Left ventricle myocardium superior (tissue), 1 donor: ENCODE measurements at places on chromosomes 12 and 14.

- no peak for DNase-seq
Measured at GRCh38 chr12:113452458-113452857, 19.2 kb downstream of the LHX5 start.

- no peak for DNase-seq
Measured at GRCh38 chr14:40447017-40447416, 1014.8 kb upstream of the FBXO33 start.

- peak; percentile 67 for DNase-seq
Measured at GRCh38 chr12:113424915-113425823, 3.0 kb downstream of the SDSL start.

- peak; percentile 74 for DNase-seq
Measured at GRCh38 chr12:68538726-68539614, 71.7 kb upstream of the RAP1B start.

DNA sequence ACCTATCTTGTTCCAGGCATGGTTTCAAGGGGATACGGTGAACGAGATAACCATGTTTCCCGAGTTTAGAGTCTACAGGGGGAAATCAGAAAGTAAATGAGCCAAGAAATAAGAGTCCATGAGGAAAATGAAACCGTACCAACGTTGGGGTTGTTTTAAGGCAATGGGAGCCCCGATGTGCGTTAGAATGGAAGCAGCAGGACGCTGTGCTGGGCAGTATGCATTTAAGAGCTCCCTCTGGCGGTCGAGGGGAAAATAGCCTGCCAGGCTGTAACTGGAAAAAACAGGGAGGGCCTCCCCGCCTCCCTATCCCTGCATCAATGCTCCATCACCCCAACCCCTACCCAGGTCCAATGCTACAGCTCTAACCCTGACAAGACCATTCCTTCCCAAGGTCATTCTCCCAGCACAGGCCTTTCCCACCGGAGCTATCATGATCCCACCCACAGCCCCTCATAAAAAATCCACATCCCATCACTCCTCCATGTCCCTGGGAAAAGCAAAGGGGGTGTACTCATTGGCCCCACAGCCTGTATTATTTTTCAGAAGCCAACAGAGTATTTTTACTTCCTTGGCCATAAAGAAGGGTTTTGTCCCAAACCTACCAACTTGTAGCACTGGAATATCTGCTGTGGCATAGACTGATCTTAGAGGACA lies 226.3 kb upstream of the NOS1 start:
- peak; percentile 54 for DNase-seq

- DNase-seq = peak; percentile 28
Measured at GRCh38 chr12:59733200-59733599, 137.4 kb downstream of the SLC16A7 start.

DNA sequence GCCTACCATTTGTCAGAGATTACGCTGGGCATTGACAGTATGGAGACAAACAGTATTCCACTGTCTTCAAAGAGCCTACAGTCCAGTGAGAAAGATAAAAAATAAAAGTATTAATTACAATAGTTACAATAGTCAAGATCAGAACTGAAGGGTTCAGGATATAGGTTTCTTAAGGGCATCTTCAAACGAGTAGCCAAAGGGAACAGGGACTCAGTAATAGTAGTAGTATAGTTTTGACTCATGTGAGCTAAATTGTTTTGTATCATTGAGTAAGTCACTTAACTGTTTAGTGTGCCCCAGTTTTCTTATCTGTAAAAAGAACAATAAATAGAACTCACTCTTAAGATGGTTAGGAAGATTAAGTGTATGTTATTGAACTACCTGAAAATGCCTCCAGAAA lies 123.6 kb downstream of the METTL25 start:
- DNase-seq = no peak

DNA sequence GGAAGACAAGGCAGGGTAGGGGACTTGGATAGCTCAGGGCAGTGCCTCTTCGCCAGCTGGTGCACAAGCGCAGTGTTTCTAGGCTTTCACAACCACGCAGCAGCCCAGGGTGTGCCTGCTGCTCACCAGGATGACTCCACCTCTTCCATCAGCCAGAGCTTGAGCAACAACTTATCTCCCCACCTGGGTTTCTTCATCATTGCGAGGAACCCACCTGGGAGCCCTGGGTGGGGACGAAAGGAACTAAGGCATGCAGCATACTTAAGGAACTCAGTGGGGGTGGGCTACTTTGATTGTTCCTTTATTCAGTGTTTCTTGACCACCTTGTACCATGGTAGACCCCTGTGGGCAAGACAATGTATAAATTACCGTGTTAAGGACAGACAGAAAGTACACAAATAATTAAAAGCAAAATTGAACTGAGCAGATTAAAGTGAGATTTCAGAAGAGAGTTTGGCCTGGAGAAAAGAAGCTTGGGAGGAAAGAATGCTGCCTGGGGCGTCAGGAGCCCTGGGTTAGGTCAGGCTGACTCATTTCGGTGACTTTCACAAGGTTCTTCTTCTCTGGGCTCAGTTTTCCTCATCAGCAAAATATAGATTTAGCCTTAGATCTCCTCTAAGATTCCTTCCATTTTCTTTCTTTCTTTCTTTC lies 22.9 kb downstream of the KRT18 start:
- no peak for DNase-seq

GRCh38 chr14:41303506-41303905 lies 303.2 kb upstream of the LRFN5 start:
- DNase-seq = no peak

DNA sequence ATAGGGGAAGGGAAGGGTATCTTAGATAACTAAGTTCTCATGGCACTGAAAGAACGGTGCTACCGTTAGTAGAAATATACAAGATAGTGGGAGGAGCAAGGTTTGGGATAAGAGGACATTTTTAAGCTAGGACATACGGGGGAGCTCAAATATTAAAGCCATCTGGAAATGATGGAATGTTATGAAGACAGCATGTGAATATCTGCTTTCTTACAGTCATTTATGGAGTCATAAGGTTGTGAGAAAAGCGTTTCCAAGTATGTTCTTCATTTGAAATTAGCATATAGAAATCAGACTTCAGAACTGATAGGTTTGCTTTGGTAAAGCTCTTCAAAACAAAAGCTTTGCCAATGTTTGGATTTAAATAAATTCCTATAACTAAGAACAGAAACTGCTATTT lies 62.3 kb downstream of the OTOGL start:
- no peak for DNase-seq

- DNase-seq = no peak
Measured at GRCh38 chr14:96584199-96584906, 82.2 kb downstream of the PAPOLA start.

DNA sequence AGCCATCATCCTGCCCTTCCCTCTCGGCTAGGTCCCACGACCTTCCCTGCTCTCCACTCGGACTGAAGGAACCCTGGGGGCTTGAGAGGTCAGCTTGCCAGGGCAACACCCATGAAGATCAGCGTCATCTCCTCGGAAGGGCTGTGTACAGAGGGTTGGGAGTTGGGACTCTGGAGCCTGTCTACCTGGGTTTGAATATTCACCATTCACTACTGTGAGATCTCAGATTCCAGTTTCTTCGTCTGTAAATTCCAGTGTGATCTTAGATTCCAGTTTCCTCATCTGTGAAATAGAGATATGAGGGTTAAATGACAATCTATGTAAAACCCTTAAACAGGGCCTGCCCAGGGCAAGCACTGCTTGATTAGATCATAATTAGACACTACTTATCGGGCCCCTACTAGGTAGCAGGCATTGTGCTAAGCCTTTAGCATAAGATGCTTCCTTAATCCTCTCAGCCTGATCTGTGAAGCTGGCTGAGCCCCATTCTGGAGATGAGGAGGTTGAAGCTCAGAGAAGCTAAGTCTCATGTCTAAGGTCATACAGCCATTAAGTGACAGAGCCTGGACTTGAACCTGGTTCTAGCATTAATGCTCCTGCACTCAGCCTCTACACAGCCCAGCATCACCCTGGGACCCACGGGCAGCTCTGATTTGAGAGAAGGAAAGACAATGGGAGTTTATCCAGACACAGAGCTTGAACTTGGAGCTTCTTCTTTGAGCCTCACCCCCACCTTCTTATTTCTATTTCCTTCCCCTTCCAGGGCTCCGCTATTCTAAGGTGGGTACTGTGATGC lies 612 bp upstream of the ZDHHC22 start:
- DNase-seq = no peak
